ENCODE measurements at places on chromosomes 1 and 21.

GRCh38 chr1:55720261-55720660 lies 505.1 kb upstream of the USP24 start:
- no peak for DNase-seq

DNA sequence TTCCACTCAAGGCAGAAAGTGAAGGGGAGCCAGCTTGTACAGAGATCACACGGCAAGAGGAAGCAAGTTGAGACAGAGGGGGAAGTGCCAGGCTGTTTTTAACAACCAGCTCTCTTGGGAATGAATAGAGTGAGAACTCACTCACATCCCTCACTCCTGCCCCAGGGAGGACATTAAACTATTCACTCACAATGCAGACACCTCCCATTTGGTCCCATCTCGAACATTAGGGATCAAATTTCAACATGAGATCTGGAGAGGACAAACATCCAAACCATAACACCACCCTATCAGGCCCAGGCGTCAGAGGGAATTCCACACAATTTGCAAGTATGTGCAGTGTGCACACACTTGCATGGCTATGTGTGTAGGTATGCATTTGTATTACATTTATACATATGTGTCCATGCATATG lies 62.7 kb downstream of the DMAP1 start:
- no peak for DNase-seq

DNA sequence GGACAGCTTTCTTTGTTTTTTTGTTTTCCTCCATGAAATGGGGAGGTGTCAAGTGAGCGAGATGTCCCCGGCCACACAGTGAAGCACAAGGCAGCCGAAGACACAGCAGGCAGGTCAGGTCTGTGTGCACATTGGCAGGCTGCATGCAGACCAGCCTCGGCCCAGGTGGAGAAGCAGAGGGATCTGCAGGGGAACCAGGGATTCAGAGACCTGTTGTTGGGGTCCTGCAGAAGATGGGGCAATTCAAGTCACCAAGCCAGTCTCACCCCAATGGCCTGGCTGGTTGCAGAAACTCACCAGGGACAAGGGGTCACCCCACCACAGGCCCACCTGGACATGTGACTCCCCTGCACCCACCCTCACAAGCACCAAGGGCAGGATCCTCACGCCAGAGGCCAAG lies 4.0 kb upstream of the ABCG1 start:
- no peak for DNase-seq

DNA sequence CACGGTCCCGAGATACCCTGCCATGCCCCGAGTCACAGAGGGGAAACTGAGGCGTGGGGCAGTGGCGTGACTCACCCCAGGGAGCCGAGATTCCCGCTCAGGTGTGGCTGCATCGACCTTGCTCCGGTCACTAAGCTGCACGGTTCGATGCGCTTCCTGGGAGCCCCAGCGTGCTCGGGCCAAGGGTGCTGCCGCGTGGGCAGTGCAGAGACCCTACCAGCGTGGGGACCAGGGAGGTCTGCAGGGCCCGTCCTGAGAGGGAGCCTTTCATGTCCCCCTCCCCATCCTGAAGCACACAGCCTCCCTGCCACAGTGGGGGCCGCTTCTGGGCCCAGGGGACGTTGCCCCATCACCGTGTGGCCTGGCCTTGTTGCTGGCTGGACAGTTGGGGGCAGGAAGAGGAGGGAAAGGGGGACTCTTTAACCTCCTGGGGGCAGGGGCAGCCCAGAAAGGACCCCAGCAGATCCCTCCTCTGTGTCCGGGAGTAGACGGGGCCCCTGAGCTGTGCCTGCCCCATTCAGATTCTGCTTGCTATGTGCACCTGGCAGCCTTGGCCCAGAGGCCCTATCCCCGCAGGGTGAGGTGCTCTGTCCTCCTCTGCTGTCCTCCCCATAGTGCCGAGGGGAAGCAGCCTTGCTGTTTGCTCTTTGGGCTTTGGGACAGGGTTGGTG lies 52.3 kb downstream of the COL18A1 start:
- no peak for DNase-seq

GRCh38 chr1:109611308-109611990 lies 8.0 kb downstream of the GNAT2 start:
- no peak for DNase-seq

All from activated T-cell treated with anti-CD3 and anti-CD28 coated beads, Interleukin-2, amount 50 U/mL, for 4 hours (primary cell).